ENCODE measurements at places on chromosomes 6 and 20.

DNA sequence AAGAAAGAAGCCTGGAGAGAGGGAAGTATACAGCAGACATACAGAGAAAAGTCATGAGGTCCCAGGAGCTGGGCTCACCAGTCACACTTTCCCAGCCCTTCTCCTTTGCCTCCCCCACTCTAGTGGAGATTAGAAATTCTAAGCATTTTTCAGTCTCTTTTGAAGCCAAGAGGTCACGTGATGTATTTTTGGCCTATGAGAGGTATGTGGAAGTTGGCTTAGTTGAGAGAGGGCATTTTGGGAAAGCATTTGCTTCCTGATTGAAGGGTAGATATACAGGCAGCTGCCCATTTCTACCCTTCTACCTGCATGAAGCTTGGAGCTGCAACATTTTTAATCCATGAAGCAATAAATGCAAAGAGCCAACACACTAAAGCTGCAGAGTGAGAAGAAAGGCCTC, 106.0 kb upstream of the TNFAIP3 start:
- DNase-seq: no peak

DNA sequence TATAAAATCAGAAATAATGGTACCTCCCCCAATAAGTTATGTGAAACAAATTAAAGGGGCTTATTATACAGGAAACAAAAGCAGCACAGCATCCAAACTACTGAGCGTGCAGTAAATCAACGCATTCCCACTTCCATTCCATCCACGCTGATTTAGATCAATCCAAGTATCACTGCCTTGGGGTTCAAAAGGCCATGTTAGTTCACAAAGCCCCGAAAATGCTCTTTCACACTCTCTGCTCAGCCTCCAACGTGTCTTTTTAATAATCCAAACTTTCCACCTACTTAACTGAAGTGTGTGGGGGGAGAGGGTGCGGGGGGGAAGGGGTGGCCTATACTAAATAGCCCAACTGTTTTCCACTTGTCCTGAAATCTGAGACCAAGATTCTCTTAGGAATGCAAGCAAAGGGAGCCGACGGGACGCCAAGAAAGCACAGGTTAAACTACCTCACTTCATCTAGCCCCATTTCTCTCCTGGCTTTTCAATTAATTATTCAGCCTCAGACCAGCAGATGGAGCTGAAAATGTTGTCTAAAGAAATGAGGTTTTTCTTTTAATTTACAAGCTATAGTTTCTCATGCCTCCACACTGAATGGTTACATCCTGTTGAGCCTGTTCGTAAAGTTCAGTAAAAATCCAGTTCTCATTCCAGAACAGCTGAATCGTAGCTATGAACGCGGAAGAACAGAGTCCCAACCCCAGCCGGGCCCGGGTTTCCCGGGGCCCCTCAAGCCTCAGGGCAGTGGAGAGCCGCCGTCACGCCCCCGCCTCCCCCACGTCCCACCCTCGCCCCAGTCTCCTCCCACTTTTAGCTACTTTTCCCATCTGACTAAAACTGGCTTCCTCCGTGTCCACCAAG, 1.0 kb upstream of the NXT1 start:
- DNase-seq: peak; percentile 55

- DNase-seq: no peak
These were observed 78.4 kb downstream of the PREP start for GRCh38 chr6:105324386-105324950.

GRCh38 chr20:58938541-58938940, 42.5 kb upstream of the NELFCD start:
- no peak for DNase-seq

DNA sequence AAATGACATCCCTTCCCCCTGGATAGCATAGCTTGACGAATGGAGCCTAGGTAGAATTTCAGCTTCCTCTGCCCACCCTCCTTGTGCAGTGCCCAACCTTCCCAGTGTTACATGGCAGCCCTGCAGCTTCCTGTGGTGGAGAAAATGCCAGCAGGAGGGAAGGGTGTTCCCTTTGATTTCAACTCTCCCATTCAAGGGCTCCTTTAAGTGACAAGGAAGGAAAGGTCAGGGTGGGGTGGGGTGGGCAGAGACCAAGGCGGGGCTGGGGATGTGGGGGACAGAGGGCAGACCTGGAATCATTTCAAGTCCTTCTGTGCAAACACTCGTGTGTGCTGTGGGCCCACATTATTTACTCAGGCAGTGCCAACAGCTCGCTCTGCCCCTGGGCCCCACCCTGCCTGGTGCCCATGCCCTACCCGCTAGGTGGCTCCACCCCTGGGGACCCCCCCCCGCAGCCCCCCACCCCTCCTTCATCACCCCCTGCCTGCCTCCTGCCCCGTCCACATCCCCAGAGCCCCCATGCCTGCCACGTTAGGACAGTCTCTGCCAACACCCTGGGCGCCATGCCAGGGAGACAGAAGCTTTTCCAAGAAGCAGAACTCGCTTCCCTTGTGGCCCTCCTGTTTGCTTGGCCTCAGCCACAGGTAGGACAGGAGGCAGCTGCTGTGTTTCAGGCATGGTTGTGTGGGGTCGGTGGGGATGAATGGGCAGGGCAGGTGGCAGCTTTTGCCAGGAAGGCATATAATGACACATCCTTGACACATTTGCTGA, 9.4 kb downstream of the SPDEF start:
- DNase-seq: no peak

- no peak for DNase-seq
These were observed 65.7 kb upstream of the EEF1A1 start for GRCh38 chr6:73586416-73586974.

DNA sequence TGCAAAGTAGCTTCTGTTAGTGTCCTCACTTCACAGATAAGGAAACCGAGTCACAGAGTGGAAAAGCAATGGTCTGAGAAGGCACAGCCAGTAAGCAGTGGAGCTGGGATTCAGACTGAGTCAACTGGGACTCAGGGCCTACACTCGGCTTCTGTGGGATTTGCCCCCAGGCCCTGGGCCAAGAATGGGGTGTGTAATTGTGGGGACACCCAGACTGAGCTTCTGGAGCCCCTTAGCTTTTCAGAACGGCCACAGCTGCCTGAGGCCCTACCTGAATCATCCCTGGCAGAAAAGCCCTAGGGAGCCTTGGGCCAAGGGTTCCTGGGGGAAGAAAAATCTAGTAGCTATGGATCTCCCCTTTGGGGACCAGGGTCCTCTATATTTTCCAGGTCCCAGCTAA, 6.5 kb downstream of the ANGPT4 start:
- DNase-seq: no peak

- DNase-seq: no peak
These were observed 62.0 kb upstream of the TENT5A start for GRCh38 chr6:81814370-81815076.

DNA sequence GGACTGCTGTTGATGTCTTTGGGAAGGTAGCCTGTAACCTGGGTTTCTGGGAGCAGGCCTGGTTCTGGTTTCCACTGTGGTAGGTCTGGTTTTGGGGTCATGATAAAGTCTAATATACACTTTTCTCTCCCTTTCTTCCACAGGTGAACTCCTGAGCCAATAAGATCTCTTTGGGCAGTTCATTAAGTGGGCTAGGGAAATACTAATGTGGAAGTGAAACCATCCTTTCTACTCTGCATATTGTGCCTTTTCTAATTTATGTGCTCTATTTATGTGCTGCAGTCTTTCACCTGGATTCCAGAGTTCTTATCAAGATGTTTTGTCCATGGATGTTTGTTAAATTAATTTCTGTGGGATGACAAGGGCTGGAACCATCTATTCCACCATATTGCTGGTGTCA, 165.7 kb upstream of the PTPRK start:
- no peak for DNase-seq

- DNase-seq: no peak
These were observed 769 bp upstream of the TRPC4AP start for GRCh38 chr20:35093267-35093884.

- DNase-seq: no peak
These were observed 143.2 kb downstream of the PTCHD4 start for GRCh38 chr6:47967843-47968242.

DNA sequence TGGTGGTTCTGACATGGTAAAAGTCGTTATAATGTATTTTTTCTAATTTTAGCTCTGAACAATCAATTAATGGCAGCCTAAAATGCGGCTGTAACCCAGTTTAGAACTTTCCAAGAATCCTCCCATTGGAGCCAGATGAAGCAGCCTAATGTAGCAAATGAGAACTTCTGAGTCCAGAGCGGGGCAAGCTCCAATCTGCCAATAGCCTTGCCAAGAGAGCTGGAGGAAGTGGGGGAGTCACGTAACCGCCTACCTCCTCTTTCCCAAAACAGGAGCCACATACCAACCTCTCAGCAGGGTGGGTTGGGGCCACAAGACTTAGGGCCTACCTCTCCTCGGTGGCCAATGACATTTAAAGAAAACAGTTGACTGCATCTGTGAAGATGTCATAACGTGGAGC, 230.6 kb downstream of the SOD2 start:
- DNase-seq: no peak

GRCh38 chr20:44552950-44553908, 29.1 kb upstream of the PKIG start:
- no peak for DNase-seq

All from ELF-1 (cell line).